8988T (cell line): ENCODE measurements at places on chromosomes 12 and 14.

- DNase-seq, result no peak
Measured at GRCh38 chr12:119006746-119007145, 25.4 kb downstream of the SRRM4 start.

DNA sequence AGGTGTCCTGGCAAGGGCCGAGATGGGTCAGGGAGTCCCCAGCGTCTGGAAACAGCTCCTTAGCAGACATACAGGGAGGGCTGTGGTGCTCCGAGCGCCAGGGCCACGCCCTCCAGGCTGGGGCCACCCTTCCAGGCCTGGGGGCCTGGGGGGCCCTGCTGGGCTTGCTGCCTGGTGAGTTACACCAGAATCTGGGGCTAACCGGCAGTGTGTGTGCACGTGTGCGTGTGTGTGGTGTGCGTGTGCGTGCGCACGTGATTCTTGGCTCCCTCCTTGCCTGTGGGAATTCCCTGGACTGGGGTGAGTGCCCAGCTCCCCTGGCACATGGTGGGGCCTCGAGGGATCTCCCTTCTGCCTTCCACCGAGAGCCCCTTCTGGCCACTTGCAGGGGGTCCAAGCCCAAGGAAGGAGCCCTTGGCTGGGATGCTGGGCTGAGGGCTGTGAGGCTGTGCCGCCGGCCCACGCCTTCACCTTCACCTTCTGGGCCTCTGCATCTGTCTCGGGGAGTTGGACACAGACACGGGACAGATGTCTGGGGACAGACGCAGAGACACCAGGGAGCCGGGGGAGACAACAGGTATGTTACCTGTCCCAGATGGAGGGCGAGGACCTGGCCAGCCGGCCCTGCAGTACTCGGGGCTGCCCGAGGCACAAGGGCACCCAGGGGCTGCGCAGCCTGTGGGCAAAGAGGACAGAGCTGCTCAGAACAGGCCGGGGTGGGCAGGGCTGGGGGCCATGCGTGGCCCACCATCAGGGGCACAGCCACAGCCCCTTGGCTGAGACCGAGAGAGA is 37.2 kb downstream of the BEGAIN start:
- no peak for DNase-seq

GRCh38 chr12:10540776-10541205 is 35.1 kb downstream of the EIF2S3B start:
- no peak for DNase-seq

DNA sequence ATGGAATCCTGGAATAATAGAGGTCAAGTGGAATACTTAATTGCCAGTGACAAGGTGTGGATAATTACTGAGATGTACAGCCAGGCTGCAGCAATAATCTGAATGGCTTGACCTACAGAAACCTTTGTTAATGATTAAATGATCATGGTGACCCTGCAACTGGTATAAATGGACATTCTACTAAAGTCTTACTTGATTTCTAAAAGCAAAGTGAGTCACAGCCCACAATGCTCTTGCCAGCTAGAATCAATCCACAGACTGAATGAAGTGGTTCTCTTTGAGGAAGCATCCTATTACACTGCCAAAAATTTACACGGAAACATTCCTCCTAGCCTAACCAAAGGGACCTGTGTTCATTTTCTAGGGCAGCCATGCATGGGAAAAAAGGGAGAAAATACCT is 518.5 kb downstream of the SOX5 start:
- DNase-seq, result no peak
